ENCODE measurements at places on chromosomes 5 and 9.
A peak's percentile ranks its signal among the peaks of the same experiment; 100 is the strongest.

DNA sequence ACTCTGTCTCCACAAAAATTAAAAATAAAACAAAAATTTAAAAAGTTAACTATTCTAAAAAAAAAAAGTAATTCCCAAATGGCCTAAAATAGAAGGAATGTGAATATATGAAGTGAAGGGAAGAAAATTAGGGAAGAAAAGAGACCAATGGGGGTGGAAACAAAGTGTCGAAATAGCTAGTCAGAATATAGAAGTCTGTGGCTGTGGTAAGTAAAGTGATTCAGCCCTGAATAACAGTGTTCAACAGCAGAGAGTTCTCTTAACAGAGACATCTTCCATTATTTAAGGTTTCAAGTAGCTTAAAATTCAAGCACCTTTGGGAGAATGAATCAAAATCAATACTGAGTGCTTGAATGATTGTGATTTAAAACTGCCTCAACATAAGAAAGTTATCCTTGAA, 51.7 kb downstream of the LPAR1 start:
- no peak for DNase-seq

DNA sequence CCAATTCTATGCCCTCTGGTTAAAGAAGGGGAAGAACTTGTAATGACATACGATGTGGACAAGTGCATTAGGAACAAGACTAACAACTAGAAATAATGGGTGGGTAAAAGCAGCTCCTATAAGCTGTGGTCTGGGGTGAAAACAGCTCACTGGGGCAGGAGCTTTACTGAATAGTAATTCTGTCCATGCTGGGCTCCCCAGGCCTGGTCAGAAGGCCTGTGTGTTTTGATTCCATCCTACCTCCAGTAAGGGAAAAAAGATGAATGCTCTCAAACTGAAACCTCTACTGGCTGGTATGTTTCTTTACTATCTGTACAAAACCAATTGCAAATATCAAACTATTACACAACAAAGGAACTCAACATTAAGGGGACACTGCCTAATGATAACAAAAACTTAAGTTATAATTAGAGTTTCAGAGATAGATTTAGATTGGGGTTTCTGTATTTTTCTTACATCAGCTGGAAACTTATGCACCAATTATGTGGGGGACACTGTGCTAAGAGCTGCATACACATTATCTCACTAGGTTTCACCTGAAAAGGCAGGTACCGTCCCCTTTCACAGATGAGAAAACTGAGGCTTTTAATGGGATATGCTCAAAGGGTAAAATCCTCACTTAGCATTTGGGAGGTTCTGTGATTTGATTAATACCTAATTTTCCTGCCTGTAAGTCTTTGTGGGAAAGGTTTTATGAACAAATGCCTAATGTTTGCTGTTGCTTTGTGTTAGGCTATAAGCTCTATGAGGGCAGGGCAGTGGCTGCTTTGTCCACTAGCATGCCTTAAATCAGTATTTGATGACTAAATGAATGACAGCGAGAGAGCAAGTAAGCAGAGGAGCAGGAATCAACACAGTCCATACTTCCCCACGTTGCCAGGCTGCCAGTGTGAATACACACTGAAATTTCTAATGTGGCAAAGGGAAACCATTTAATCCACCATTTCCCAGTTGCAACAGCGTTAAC, 53.6 kb downstream of the ELL2 start:
- DNase-seq = no peak

DNA sequence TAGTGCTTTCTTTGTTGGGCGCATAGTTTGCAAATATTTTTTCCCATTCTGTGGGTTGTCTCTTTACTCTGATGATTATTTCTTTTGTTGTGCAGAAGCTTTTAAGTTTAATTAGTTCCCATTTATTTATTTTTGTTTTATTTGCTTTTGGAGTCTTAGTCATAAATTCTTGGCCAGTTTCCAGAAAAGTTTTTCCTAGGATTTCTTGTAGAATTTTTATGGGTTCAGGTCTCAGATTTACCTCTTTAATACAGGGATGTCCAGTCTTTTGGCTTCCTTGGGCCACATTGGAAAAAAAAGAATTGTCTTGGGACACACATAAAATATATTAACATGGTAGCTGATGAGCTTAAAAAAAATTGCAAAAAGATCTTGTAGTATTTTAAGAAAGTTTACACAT, 122.0 kb downstream of the WDR70 start:
- no peak for DNase-seq

GRCh38 chr5:118953652-118954005, 34.7 kb downstream of the DTWD2 start:
- no peak for DNase-seq

DNA sequence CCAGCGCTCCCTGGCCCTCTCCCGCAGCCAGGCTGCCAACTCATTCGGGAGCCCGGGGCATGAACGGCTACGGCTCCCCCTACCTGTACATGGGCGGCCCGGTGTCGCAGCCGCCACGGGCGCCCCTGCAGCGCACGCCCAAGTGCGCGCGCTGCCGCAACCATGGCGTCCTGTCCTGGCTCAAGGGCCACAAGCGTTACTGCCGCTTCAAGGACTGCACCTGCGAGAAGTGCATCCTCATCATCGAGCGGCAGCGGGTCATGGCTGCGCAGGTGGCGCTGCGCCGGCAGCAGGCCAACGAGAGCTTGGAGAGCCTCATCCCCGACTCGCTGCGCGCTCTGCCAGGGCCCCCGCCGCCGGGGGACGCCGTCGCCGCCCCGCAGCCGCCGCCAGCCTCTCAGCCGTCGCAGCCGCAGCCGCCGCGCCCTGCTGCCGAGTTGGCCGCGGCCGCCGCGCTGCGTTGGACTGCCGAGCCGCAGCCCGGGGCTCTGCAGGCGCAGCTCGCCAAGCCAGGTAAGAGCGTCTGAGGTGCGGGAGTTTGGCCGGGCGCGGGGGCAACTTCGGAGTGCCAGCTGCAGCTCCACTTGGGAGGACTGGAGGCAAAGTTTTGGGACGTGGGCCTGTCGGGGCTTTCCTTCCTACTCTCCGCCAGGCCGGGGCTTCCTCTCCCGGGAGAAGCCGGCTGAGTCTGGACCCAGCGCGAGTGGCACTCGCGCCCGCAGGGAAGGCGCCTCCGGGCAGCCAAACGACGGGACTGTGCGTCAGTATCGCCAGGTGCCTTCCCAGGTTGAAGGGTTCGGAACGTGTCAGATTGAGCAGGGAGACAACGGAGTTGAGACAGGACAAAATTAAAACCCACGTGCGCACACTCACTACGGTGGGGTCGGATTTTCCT, 735 bp downstream of the DMRT3 start:
- DNase-seq = no peak

- no peak for DNase-seq
These were observed 1937.1 kb upstream of the WWC1 start for GRCh38 chr5:166354332-166354731.

DNA sequence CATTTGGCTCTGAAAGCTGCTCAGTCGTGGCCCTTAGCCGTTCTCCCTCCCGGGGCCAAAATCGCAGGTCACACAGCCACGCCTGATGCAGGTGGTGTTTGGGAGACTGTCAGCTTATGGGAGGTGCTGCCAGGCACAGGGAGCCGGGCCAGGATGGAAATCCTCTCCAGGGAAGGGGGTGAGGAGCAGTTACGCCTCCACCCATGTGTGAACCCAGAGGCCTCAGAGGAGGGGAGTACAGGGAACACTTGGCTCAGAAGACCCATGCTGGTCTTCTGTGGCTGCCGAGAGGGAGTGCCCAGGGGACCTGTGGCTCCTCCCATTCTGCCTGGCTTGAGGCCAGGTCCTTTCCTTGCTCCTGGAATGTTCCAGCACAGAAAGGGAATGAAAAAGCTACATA, 3.6 kb upstream of the OLFM1 start:
- DNase-seq = no peak

GRCh38 chr9:130236436-130236985, 29.0 kb upstream of the HMCN2 start:
- DNase-seq = no peak

DNA sequence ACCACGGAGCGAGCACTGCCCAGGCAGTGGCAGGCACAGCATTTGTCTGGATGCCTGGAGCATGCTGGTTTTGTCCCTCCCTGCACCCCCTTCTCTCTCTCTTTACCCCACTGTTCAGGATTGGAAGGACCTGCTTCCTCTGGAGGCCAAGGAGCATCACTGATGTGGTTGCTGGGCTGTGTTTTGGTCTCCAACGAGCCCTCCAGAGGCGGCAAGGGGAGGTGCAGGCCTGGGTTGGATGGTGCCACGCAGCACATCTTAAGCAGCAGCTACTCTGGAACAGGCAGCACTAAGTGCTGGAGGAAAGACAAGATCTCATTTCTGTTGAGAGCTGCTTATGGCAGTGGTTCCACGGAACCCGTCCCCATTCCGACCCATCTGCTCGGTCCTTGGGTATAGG, 139.6 kb downstream of the CMYA5 start:
- DNase-seq = no peak

DNA sequence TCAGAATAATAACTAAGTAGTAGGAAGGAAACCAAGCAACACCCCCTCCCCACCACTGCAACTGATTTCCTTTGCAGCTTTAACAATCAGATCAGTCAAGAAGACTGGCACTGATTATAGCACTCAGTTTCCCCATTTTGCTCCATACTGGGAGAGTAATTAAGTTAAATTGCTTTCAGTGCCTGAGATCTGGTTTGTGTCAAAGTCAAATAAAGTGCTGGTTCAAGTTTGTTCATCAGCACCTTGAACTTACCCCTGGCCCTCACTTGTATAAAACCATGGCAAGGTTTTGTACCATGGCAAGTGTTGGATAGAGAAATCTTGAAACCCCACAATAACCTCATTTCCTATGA, 290.2 kb upstream of the SEMA6A start:
- no peak for DNase-seq

- peak; percentile 34 for DNase-seq
These were observed 73.6 kb downstream of the DOCK2 start for GRCh38 chr5:169710675-169711074.

DNA sequence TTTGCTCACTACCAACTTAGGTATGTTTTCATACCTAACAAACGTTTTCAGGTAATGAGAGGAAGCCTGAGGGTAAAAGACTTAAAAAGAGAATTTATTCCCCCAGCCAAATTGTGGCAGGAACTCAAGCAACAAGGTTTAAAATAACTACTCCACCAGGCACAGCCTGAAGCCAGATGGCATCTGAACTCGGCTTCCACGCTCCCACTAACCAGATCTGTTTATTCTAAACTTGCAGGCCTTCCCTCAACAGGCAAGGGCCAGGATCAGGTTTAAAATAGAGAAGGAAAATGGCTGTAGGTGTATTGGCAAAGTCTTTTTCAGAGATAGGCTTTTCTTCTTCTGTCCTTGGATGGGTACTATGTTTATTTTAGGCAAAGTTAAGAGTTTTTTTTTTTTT, 89.4 kb downstream of the OTULIN start:
- DNase-seq = no peak

DNA sequence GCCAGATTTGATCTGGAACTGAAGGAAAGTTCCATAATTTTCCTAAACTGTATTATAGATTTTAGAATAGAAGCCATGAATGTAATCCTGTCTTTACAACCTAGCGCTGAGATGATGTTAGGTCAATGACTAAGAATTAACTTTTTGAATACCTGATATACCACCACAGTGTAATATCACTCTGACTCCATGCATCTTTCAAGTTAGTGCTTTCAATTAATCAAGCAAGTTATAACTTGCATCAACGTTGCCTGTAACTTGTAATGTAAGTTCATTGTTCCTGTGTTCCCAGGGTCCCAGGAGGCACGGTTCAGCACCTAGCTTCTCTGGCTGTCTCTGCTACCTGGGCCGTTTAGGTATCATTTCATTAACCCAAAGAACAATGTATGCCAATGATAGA, 139.3 kb downstream of the CSNK1G3 start:
- no peak for DNase-seq

- no peak for DNase-seq
These were observed 20.8 kb upstream of the MATR3 start for GRCh38 chr5:139272471-139273321.

- no peak for DNase-seq
These were observed 183.7 kb downstream of the HCN1 start for GRCh38 chr5:45512521-45512920.

GRCh38 chr5:14108170-14108996, 34.8 kb upstream of the TRIO start:
- DNase-seq = peak; percentile 42

DNA sequence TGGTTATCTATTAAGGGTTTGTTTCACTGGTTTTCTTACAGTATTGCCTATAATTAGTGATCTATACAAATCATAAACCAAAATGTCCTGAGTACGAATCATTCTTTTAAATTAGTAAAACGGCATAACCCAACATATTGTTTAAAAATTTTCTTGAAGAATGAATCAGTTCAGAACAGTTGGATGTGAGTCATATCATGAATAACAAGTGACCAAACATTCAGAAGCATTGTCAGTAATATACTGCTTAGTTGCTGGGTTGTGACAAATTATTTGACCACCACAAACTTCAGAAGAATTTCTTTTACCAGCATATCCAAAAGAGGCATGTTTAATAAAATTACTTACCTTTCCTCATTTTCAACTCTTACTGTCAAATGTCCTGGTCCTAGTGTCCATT, 111.2 kb downstream of the UNC13B start:
- DNase-seq = no peak

DNA sequence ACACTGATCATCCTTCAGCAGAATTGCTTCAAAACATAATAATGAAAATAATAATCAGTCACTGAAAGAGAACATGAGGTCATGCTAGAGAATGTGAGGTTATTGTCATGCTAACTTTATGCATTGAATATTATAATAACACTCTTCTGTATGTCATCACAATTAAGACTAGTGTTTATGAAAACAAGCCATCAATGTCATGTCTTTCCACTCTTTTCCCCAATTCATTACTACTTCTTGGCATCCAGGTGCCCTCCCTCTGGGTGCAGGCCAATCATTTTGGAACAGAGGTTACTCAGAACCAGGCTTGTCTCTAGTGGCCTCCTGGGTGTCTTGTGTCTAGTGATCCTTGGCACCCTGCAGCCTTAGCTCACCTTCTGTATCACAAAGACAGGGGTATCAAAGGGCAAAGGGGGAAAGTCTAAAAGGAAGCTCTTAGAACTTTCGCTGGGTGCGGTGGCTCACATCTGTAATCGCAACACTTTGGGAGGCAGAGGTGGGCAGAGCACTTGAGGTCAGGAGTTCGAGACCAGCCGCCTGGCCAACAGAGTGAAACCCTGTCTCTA, 217.6 kb upstream of the PIK3R1 start:
- no peak for DNase-seq

DNA sequence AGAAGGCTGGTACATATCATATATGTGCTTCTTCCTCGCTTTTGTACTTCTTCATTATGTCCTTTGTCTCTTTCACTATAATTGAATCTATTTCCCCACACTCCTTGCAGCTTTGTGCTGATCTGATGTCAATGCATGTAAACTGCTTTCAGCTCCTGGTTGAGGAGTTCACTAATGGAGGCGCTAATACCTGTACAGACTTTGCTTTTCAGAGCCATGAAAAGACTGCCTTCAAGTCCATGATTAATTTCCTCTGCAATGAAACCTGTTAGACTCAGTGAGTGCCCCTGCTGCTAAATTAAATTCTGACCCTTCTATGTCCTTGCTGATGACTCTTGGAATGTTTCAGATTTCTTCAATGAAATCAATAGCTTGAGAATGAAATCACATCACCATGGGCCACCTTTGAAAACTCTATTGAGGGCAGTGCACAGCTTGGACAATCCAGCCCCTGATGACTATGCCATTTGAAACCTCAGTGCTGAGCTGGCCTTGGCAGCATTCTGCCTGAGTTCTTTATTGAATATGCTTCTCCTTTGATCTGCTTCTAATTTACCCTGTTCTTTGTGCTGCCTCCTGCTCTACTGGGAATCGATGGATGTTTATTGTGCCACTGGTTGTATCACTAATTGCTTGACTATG, 358.2 kb upstream of the DMAC1 start:
- no peak for DNase-seq

All from putamen (tissue), 1 donor.